ENCODE measurements at places on chromosomes 2 and 18.

DNA sequence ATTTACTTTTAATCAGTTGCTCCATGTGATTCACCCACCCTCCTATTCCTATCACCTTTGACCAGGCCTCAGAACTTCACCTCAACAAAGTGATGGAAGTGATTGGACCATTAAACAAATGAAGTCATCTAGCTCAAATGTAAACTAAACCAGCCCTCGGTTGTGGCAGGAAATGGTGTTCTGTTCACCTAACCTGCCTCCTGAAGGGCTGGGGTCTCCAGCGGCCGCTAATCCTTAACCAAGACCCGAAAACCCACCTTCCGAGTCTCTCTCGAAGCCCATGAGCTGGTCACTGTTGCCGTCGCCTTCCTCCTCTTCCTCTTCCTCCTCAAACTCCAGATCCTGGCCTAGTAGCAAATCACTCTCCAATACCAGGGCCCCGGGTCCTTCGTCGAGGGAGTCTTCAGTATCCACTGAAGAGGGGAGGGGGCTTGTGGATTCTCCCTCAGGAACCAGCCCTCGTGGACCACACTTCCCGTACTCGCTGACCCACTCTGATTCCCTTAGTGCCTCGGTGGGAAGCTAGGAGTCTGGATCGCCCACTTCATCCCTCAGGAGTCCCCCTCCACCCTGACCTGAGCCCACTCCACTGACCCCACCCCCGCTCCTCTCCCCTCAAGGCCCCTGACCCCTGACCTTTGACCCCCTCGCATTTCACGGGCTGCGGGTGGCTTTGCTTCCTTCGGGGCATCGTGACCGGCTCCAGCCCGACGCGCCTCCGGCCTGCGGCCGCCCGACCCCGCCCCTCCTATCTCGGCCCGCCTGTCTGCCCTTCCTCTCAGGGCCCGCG is 503 bp downstream of the ZNF513 start:
- no peak for DNase-seq

- no peak for DNase-seq
These were observed 40.6 kb upstream of the ACYP2 start for GRCh38 chr2:54074606-54075341.

DNA sequence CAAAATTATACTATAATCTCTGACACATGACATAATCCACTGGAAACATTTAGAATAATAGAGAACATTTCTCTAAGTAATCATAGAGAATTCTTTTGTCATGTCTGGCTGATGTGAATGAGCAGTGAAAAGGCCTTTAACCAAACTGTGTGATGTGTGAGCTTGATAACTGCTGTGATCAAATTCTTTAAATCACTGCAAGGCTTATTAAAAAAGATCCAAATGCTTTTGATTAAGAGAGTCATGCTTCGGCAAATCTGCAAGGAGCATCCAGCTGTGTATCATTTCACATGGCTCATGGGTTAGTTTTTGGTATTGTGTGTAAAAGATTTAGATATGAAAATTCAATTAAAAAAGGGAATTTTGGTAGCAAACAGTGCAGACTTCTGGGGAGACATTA is 58.6 kb upstream of the TFPI start:
- DNase-seq, result no peak

DNA sequence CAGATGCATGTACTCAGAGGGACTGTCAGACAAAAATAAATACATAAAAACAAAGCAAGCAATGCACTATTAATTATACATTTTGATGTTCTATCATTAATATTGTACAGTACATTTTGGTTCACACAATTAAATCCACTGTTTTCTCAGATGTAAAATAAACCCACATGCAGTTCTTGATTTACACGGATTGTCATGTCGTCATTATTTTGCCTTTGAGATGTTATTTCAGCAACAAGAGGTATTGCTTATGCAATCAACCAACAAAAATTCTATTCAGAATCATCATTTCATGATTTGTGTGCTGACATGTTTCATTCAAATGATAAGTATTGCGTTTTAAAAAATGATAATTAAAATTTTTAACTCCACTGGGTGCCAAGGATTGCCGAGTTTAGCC is 79.2 kb downstream of the TSHZ1 start:
- no peak for DNase-seq

DNA sequence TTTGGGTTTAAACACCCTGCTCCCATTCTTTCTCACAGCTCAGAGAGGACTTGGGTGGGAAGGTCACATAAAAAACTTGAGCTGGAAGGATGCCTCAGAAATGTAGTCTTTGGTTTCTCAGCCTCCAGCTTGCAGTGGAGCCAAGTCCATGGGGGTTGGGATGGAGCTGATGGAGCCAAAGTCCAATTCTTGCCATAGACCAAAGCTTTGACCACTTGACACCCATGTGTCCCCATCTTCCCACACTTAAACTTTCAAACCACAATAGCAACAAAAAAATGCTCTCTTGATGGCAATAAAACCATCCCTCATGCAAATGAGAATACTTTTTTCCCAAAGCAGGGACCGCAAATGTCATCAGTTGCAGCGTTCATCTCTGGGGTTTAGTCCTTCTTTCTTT is 14.7 kb upstream of the DAW1 start:
- DNase-seq, result no peak

DNA sequence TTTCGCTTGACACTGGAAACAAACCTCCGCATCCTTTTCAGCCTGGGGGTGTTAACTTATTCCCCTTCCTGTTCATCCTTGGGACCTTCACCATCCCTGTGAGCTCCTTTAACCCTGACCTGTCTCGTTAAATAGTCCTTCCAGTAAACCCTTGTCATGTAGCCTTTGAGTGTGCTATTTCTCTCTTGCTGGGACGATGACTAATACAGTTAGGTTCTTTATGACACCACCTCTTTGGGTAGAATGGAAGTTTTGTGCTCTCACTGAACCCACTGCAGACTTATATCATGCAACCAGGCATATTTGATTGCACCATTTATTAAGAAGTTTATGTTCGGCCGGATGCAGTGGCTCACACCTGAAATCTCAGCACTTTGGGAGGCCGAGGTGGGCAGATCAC is 40.5 kb upstream of the GAREM1 start:
- no peak for DNase-seq

- DNase-seq, result no peak
These were observed 76.8 kb downstream of the SOWAHC start for GRCh38 chr2:109690822-109691541.

DNA sequence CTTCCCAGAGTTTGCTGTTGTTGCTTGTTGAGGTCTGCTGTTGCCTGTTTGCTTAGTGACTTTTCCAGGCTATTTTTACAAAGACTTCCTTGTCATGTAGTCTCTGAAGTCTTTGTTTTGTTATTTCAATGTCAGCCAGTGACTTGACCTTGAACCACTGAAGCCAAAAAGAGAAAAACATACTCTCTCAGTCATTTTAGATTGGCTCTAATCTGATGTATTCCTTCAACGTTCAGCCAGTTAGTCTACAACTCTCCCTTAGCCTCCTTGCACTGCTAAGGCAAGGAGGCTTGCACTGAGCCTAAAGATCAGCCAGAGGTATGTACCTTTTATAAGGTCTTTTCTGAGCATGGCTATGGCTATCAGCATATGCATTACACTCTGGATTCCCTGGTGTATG is 27.9 kb downstream of the KIAA1328 start:
- no peak for DNase-seq

DNA sequence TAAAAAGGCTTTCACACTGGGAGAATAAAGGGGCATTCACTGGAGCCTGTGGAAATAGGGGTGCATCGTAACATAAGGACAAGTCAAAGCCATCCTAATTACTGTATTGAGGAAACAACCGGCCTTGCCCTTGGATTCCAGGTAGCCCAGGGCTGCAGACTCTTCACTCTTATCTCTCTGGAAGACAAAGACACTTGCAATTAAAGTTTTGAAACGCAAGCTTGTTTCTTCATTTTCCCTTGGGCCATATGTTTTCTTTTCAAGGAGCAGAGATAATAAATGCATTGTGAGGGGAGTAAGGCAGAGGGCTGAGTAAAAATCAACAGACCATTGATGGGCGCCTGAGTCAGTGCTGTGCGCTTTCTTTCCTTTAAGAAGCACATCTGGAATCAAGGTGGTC is 11.5 kb downstream of the TNFRSF11A start:
- DNase-seq, result no peak

DNA sequence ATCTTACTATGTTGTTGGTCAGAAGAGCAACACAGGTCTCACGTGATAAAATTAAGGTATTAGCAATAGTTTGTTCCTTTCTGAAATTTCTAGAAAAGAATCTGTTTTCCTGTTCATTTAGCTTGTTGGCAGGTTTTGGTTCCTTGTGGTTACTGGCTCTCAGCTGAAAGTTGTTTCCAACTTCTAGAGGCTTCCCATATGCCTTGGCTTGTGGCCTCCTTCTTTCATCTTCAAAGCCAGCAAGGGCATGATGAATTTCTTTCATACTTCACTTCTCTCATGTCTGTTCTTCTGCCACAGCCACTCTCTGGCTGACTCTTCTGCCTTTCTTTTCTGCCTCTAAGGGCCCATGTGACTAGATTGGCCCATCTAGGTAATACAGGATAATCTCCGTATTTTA is 193.7 kb downstream of the TRIB2 start:
- DNase-seq, result no peak

GRCh38 chr2:62941413-62941812 is 109.2 kb upstream of the OTX1 start:
- no peak for DNase-seq

GRCh38 chr2:215372968-215373649 is 61.2 kb downstream of the ATIC start:
- no peak for DNase-seq

DNA sequence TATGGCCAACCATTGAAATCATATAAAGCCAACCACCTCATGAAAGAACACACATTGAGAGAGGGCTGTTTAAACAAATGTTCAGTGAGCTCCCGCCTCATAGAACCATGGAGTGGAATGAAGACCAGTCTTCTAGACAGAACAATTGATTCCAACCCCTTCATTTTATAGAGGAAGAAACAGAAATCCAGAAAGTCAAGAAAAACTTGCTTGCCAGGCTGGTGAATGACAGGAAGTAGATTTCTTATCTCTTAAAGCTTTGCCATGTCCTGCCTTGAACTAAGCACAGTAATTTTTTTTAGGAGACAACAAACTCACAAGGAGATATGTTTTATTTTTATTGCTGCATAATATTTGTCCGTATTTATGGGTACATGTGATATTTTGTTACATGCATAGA is 16.5 kb upstream of the NRP2 start:
- DNase-seq, result no peak

DNA sequence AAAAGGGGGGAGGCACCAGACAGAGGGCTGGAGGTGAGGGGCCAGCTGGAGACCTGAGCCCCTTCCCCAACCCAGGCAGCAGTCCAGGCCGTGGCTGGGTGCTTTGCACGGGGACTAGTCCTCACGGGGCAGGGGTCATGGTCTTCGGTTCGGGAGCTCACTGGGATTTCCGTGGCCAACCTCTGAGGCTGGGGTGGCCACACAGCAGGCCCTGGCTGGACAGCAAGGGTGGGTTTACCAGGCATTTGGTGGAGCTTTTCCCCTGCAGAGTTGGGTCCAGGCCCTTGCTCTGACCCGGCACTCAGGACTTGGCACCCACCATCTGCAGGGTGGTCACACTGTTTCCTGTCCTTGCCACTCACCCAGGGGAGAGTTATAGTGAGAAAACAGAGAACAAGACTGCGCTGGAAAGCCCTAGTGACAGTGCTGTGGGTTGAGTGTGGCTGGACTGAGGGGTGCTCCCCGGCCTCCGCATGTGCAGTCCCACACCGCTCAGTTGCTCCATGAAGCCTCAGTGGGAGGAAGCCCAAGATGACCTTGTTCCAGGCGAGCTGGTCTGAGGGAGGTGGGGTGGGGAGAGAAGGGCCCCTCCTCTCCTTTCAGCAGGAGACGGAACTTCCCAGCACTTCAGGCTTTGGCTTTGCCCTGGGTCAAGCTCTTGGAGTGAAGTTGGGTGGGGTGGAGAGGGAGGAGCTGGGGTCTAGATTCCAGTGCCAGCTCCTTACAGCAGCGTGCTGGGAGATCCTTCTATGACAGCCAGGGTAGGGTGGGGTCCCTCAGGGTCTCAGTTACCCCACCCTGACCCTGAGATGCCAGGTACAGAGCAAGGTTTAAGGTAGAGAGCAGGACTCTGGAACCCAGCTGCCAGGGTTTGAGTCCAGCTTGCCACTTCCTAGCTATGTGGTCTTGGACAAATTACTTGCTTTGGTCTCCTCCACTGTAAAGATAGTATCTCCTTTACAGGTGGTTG is 219.8 kb downstream of the DYSF start:
- DNase-seq, result peak; percentile 21

DNA sequence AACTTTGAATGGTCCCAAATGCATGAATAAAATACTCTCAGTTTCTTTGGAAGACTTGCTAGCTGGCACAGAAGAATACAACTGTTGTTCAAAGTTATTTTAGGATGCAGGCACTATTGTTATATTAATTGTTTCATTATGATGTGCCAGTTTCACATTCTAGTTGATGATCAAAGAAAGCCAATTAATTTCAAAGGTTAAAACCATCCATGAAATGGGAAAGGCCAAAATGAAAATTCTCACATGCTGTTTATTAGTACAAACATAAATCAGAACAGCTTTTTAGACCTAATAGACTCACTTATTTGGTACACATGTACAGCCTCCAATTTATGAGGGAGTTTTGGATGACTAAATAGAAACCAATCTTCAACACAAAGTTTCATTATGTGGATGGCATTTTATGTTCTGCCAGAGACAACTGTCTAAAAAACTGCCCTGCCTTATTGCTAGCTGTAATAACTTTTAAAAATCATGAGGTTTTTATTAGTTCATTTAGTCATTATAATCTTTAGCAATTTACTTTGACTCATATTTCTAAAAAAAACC is 42.2 kb downstream of the RFTN2 start:
- DNase-seq, result no peak

All from H7 (cell line).